ENCODE measurements at places on chromosomes 11 and 22. TPM values are rescaled to one million over a fixed set of nuclear protein-coding genes. Genes with fewer than 3 reads are reported as not detected.

The DNAJB7 gene
- not detected for polyA plus RNA-seq

The TESMIN gene
- polyA plus RNA-seq, result 0.79 TPM

The TBX1 gene
- polyA plus RNA-seq, result not detected

The PNPLA3 gene
- 0.15 TPM for polyA plus RNA-seq

The GRM5 gene
- polyA plus RNA-seq, result not detected

The SPI1 gene
- polyA plus RNA-seq, result 119 TPM

The SLC6A5 gene
- not detected for polyA plus RNA-seq

DNA sequence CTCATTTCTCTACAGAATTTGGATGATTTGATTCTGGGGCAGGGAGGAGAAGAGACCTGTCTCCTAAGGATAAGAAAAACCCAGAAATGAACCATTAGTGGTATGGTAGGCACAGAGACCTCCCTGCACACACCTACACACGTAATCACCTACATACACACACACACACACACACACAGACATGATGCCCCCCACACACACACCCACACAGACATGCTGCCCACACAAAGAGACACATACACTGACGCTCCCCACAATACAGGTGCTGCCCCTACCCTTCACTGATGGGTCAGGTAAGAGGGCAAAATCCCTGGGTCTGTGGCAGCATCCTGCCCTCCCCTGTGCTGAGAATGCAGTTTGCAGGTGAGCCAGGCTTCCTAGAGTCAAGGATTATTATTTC, 1.1 kb upstream of the SYT7 start:
- no peak for DNase-seq

DNA sequence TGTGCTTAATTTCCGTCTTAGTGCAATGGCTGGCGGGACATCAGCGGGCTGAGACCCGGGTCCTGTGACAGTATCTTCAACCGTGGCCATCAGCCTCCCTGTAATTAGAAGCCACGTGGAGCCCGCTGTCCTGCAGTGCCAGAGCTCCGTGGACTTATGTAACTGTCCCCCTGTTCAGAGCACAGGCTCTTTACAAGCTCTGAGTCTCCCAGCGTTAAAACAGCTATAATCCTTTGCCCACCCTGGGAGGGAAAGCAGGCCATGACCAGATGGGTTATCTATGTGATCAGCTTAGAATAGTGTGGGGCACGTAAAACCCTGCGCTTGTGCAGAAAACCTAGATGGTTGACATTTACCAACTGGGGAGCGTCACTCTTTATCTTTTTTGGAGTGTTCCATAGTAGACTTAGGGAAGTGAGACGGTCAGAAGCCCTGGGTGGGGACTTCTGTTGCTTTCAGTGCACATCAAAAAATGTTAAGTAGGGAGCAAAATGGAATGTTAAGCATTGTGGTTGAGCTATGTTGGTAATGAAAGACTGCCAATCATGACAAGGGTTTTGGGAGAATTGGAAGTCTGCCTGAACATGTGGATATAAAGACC, 103.5 kb upstream of the CADM1 start:
- DNase-seq, result no peak

DNA sequence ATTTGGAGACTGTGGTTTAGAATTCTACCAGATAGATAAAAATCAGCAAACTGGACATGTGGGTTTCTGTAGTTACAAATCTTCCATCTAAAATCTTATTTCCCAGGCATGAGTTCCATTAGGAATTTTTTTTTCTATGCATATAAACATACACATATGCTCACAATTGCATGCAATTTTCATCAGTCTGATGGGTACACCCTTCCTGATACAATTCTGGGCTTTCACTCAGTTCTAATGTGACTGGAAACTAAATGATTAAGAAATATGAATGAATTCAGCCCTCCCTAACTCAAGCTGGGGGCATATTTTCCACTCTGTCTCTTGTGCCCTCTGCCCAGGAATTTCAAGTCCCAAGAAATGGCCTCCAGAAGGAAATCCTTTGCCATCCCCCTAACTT, 187.1 kb downstream of the SNX19 start:
- DNase-seq, result no peak

DNA sequence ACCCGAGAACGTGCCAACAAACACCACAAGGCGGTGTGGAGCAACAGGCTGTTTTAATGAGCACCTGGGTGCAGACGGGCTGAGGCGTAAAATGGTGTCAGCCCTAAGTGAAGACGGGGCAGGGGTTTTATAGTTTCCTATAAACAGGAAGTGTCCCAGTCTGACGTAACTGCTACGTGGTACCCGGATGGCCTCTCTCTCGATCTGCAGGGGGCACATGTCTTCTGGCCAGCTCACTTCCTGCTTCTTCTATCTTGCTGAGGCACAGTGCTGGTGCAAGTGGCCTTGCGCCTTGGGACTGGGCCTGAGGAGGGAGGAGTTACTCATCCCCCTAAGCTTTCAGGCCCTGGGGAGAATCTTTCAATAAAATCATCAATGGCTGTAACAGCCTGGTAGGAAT, 20.9 kb downstream of the OOSP3 start:
- no peak for DNase-seq

GRCh38 chr22:31639436-31640039, 22.5 kb downstream of the PISD start:
- DNase-seq, result no peak

- no peak for DNase-seq
Measured at GRCh38 chr11:2088746-2089535, 50.2 kb downstream of the IGF2 start.

DNA sequence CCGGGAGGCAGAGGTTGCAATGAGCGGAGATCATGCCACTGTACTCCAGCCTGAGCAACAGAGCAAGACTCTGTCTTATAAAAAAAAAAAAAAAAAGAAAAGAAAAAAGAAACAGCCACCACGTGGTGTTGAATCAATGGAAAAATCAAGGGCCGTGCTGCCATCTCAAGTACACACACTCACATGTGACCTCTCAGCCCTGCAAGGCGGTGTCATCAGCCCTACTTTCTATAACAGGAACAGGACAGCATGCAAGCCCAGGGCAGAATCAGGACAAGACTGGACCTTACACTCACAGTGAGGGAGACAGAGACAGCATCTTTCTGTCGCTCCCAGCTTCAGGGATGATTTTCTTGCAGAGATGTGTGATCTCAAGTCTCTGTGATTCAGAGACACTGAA, 179.6 kb downstream of the MPPED1 start:
- DNase-seq, result no peak

DNA sequence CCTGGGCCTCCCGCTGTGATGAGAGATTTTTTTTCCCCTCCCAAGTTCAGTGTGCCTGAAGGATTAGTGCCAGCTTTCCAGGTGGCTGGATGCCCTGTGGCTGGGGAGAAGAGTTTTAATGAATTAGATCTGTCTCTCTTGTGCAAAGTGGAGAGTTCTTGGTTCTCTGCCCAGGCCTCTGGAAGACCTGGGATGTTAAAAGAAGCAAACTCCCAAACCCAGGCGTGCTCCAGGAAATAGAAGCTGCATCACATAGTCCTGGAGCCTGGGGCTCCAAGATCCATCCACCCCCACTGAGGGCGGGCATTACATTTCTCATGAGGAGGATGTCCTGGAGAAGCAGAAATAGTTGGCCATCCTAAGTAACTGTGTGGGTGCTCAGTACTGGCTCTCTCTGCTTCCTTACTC, 30.6 kb downstream of the SDHAF2 start:
- no peak for DNase-seq

- DNase-seq, result no peak
Measured at GRCh38 chr11:76307396-76307795, 73.5 kb downstream of the THAP12 start.

DNA sequence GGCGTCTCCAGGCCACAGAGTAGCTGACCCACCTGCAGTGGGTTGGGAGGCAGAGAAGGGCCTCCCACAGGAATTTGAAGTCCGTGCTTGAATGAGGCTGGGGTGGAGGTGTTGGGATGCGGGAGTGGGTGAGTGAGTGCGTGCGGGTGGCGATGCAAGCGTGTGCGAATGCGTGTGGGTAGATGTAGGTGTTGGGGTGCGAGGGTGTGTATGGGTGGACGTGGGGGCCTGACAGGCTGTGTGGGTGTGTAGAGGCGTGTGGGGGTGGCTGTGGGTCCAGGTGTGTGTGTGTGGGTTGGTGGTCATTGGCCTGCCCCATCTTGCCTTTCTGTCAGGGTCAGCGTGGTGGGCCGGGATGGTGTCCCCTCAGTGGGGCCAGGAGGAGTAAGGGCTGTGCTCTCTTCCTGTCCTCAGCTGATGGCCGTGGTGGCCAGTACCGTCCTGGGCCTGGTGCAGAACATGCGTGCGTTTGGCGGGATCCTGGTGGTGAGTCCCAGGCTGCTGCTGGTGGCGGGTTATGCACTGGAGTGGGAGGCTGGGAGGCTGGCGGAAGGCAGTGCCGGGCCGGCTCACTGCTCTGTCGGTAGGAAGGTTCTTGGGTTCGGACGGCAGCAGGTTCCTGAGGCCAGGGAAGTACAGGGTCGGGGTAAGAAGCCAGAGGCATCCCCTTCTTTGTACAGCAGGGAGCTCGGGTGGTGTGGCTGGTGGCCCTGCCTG, 35.0 kb downstream of the TPCN2 start:
- no peak for DNase-seq

DNA sequence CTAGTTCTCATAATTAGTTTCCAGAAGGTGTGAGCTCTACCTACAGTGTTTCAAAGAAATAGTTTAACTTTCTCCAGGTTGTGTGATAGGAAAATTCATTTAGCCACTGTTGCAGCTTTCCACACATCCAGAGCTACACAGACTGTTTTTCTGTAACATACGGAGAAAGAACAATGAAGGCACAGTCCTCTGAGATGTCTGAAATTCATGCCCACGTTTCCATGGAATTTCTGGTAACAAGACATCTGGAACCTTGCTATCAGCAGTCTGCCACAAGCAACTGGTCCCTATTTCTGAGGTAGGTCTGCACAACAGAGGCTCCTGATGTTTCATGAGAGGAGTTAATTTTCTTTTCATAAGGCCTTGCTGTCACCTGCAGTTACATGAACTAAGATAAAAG, 273.3 kb upstream of the C11orf87 start:
- DNase-seq, result no peak

GRCh38 chr22:37187891-37188761, at the start of gene C1QTNF6:
Gene C1QTNF6, minus strand, starts transcription at chr22:37188247. Its CDS starts 34 bp downstream, at chr22:37188213.
- DNase-seq, result no peak

DNA sequence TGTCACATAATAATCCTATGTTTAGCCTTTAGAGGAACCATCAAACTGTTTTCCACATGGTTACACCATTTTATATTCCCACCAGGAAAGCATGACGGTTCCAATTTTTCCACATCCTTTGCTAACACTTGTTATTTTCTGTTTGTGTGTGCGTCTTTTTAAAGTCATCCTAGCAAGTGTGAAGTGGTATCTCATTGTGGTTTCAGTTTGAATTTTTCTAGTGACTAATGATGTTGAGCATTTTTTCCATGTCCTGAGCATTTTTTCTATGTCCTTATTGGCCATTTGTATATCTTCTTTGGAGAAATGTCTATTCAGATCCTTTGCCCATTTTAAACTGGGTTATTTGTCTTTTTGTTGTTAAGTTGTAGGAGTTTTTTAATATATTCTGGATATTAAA, 53.7 kb upstream of the DEPDC7 start:
- DNase-seq, result no peak

GRCh38 chr11:97548280-97548679, 1158.5 kb downstream of the JRKL start:
- no peak for DNase-seq

DNA sequence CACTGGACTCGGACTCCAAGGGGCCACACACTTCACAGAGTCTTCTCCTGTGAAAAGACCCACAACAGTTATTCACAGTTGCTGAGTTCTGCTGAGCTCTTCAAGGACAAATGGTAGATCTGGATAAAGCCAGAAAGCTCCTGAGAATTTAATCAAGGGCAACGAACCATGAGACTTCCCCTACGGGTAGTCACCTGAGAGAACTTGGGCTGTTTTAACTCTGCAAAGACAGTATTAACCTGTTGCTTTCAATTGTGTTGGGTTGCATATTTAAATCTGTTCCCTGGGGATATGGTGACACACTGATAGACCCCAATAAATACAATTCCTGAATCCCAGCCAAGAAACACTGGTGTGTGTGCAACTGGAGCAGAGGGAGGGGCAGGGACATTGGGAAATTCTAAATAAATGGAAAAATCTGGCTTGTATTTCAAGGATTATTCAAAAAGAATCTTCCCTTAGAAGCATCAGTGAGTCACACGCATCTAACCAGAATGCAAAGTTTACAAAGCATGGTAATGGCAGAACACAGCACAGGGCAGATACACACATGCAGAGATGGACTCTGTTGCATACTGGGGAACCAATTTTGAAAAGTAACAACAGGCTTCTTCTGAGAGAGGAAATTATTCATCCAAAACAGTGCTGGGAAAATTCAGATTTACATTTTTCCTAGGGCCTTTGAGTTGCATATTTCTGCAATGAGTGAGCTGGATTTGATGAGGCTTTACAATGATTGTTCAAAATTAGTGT, 4.0 kb downstream of the KCNJ1 start:
- DNase-seq, result no peak
